Gastrocnemius medialis (tissue), 4 donors: ENCODE measurements at places on chromosomes 11 and 22.

- no peak for DNase-seq
Observed at GRCh38 chr11:130649801-130650200, 201.4 kb downstream of the ADAMTS15 start.

GRCh38 chr22:19892925-19893324 is 38.3 kb upstream of the GNB1L start:
- DNase-seq: no peak

DNA sequence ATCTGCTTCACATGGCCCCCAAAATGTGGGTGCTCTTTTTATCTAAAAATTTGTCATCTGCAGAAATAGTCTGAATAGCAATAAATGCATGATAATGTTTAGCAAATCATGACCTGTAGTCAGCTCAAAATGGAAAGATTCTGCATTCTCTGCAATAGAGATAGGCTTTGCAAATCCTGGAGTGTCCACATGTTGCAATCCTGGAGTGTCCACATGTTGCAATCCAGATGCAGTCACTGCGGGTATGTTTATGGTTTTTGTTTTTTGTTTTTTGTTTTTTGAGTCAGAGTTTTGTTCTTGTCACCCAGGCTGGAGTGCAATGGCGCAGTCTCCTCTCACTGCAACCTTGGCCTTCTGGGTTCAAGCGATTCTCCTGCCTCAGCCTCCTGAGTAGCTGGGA is 20.2 kb upstream of the LRRC32 start:
- DNase-seq: no peak

DNA sequence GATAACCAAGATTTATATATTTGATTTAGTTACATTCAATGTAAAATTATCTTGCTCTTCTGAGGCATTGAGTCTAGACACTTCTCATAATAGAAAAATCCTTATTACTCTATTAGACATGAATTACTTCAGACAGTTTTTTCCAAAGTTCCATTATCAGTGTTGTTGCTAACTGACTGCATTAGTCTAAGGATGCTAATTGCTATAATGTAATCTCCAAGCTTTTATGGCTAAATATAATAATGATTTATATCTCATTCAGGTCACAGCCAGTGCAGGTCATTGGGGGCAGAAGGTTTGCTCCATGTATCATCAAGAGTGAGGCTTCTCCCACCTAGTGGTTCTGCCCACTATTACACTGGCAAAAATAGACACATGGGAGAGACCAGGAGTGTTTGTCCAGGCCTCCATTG is 377.2 kb upstream of the DDI1 start:
- DNase-seq: no peak

DNA sequence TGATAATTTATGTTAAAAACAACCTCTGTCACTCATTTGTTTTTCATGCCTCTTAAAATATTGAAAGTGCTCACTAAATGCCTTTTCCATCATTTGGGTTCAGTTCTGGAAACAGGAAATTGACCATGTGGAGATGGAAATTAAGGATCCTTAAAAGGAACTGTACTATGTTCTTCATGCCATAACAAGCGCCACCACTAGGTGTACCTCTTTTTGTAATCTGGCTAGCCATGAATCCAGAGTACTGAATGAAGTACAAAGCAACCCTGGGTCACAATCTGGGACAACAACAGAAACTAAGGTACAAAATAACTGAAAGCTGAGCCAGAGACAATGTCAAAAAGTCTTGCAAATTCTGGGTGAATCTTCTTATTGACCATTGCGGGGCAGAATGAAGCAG is 559.1 kb downstream of the FAM181B start:
- DNase-seq: no peak

DNA sequence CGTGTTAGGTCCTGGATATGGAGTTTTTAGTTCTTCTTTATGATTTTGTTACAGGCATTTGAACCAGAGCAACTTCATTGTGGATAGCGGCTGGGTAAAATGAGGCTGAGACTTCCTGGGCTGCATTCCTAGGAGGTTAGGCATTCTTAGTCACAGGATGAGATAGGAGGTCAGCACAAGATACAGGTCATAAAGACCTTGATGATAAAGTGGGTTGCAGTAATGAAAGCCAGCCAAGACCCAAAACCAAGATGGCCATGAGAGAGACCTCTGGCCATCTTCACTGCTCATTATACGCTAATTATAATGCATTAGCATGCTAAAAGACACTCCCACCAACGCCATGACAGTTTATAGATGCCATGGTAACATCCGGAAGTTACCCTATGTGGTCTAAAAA is 23.4 kb upstream of the CLMP start:
- no peak for DNase-seq

- no peak for DNase-seq
Observed at GRCh38 chr11:78940500-78941225, 366.0 kb upstream of the NARS2 start.

GRCh38 chr11:124842305-124842704 is 22.9 kb upstream of the ROBO3 start:
- DNase-seq: no peak

DNA sequence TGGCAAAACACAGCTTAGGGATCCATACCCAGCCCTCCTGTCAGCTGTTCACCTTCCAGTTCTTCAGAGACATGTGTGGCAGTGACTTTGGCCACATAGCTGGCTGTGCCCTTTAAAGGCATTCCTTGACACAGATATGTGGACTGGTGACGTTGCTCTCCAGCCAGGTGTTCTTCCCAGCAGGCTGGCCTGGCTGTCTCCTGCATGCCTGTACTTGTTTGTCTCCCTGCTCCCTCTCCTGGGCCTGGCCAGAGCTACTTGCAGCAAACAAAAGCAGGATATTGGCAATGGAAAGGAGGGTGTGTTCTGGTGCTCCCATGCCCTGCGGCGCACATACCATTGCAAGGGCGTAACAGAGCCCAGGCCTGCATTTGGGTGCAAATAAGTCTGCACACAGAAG is 38.3 kb downstream of the PIK3IP1 start:
- DNase-seq: no peak

DNA sequence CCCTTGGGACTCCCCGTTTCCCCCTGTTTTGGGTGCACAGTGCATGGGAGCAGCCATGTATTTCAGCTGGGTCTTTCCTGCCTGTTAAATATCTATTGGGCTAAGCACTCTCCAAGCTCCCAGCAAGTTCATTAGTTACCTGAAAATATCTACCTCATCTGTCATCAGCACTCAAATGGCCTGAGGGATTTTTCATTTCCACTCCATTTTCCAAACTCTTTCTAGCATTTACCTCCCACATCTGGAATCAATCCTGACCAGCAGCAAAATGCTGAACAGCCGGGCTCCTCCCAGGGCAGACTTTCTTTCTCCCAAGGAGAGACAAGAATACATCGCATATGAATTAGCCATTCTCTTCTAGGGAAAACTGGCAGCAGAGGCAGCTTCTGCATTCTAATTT is 273.5 kb upstream of the MPPED2 start:
- DNase-seq: no peak
